Hematopoietic multipotent progenitor cell treated with erythropoietin and hydrocortisone succinate and interleukin-3 and kit ligand, for 15 days (in vitro differentiated cells): ENCODE measurements at places on chromosomes 2 and 18.

- DNase-seq = no peak
Measured at GRCh38 chr2:151518802-151519201, 109.1 kb downstream of the RIF1 start.

DNA sequence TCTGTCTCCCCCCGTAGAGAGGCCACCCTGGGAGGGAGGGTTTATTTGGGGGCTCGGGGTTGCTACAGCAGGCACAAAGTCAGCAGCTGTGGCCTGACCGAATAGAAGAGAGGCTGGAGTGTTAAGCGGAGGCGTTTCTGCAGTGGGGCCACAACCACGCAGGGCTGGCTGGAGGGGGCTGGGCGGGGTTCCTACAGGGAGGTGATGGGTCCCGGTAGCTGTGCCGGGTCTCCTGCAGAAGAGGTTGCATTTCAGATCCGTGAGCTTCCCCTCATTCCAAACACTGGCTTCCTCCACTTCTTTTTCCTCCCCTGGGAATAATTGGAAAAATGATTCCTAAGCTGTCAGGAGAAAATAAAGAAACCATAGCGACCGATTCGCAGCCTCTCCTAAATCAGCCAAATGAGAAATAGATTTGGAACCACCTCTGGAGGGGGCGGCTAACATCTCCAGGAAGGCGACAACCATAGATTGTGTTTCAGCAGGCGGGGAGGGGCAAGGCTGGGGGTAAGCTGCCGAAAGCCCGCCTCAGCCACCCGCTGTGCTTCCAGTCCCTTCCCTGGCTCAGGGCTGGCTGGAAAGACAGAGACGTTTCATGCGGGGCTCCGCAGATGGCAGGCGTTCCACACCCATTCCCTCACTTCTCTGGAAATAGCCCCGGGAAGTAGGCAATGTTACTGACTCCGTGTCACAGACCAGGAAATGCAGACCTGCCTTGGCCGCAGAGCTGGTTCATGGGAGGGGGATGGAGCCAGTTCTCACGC, 85.6 kb upstream of the TAF1B start:
- no peak for DNase-seq

DNA sequence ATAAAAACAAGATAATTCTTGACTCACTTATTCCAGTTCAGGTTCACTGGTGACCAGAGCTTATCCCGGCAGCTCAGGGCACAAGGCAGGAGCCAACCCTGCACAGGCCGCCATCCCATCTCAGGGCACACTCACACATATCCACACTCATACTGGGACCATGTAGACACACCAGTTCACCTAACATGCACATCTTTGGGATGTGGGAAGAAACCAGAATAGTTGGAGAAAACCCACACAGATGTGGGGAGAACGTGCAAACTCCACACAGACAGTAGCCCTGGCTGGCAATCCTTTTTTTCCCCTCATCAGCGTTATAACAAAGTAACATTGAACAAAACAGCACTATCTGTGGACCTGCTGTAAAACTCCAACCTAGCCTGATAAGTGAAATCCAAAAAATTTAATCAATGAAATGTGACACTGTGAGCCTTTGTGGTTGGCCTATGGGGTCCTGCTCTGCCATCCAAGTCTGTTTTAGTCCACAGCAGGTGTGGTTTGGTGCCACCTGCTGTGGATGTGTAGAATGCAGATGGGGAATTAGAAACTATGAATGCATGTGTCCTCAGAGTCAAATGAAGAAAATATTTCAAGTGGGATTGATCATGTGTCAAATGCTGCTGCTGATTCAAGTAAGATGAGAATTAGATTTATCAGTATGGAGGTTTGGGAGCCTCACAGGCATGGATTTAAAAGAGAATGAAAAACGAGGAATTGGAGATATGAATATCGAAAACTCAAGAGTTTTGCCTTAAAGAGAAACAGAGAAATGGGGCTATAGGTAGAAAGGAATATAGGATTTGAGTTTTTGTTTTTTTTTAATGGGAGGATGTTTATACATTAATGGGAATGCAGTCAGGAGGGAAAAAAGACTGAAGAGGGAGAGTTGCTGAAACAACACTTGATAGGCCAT, 47.0 kb downstream of the UGP2 start:
- peak; percentile 37 for DNase-seq

- no peak for DNase-seq
Measured at GRCh38 chr2:46486436-46486835, 7.1 kb downstream of the TMEM247 start.

DNA sequence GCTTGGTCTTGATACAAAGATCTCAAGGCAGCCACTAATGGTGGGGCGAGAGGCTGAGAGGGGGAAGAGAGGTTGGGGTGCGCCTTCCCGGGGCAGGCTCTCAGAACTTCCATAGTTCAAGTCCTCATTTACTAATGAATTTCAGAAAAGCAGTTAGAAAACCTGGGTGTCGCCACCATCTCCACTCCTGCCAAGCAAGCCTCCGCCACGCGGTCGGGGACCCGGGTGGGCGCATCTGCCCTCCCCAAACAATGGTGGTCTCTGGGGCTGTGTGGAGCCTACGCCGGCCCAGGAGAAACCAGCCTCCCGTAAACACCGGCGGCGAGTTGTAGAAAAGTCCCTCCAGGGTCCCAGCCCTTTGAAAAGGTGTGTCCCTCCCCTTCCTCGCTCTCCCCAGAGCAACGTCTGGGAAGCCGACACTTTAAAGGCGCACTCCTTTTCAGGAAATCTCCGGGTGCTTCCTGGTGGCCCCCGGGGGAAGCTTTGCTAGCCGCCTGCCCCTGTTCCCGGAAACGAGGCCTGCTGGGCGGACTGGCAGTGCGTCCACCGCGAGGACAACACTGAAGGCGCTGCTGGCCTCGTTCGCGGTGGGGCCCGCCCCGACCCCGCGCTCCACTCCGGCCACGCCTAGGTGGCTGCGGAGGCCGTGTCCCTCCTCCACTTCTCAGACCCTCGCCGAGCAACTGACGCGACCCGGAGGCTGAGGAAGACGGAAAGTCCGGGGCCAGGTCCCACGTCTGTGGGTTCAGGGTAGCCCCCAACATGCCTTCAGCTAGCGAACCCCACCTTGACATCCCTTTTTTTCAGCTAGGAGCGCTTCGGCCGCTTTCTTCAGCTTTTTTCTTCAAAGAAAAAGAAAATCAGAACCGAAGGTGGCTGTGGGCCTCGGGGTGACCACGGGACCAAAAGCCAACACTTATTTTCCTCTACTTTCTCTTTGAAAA, 16.8 kb downstream of the EVX2 start:
- DNase-seq = no peak

DNA sequence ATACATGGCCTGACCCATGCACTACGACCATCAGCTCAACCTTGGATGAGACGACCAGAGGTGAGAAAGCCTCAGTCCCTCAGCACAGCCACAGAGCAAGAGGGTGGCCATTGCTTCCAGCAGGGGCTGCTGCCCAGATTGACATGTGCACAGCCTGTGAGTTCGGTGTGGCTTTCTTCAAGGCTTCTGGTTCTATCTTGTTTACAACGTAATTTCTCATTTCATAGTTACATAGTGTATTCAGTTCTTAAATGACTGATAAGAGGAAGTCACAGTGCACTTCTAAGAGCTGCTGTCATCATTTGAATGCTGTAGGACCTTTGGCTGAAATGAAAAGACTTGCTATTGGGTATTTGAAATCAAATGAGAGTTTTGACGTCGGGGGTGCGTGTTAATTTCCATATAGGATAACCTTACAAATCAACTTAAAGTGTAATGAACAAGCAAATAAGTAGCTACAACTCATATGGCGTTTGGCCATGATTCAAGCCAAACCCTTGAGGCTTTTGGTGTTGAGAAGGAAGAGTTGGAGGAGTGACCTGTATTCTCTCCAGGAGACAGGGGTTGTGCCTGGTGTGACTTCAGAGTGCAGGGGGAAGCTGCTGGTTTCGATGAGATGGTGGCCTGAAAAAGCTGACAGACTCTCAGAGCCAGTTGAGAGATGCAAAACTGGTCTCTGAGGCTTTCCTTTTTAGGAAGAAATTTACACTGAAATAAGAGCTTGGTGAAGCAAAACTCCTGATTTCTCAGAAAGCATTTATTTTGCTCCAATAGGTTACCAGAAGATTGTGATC, 51.0 kb downstream of the TSHZ1 start:
- no peak for DNase-seq

GRCh38 chr2:177758591-177759371, 313.8 kb downstream of the PDE11A start:
- no peak for DNase-seq

DNA sequence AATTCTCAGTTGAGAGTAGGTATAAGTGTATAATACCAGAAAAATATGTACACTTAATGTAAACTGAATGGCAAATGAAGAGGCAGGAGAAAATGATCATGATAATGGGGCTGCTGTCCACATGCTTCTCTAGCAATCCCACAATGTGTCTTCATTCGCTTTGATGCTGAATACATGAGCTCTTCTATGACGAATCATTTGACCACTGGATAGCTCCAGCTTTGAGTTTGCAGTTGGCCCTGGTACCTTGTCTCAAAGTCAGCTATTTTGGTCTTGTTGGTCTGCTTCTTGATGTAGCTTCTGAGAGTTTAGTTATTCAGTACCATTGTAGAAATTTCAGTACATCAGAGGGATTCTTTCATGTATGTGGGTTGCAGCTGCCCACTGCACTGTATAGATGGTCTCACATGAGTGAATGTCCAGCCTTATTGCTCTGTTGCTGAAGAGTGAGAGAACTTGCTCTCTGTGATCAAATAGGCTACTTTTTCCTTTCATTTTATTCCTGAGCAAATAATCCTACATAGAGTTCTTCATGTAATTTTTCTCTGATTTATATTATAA, 105.1 kb downstream of the TTC27 start:
- no peak for DNase-seq

GRCh38 chr2:36438449-36438977, 82.9 kb downstream of the CRIM1 start:
- DNase-seq = no peak

GRCh38 chr18:3089579-3089978, 76.6 kb upstream of the LPIN2 start:
- no peak for DNase-seq

GRCh38 chr18:56108478-56109367, 520.7 kb upstream of the TCF4 start:
- DNase-seq = no peak

DNA sequence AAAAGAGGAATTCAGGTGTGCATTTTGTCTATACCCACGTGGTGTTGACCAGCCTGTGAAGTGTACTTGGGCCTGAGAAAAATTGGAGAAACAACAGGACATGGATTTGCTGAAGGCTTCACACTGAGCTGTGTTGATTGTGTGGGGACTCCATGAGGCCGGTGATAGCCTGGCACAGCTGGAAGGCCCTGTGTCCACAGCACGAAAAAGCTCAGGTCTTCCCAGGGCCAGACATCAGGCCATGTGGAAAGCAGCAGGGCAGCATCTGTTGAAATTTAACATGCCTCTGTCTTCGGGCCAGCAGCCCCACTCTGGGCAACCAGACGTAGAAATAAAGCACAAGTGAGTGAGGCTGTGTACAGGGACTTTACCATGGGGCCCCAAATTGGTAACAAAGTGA, 84.1 kb downstream of the HS6ST1 start:
- no peak for DNase-seq

GRCh38 chr2:88197732-88198131, 27.6 kb downstream of the THNSL2 start:
- no peak for DNase-seq

- no peak for DNase-seq
Measured at GRCh38 chr2:215886022-215886421, 127.3 kb downstream of the MREG start.

- DNase-seq = no peak
Measured at GRCh38 chr2:126784045-126784444, 114.6 kb upstream of the TEX51 start.
